ENCODE measurements at places on chromosomes 2 and 18. TPM values are rescaled to one million over a fixed set of nuclear protein-coding genes. Genes with fewer than 3 reads are reported as not detected.

ADAM17 gene
- total RNA-seq = 80.1 TPM

SERPINB4 gene
- total RNA-seq = not detected

FTCDNL1 gene
- total RNA-seq = 2.1 TPM

SLC4A5 gene
- under 0.01 TPM for total RNA-seq

MMADHC gene
- 233 TPM for total RNA-seq

CYRIA gene
- 5.2 TPM for total RNA-seq

EMILIN1 gene
- 137 TPM for total RNA-seq

RGPD5 gene
- 31.3 TPM for total RNA-seq

ZSWIM2 gene
- under 0.01 TPM for total RNA-seq

CNGA3 gene
- not detected for total RNA-seq

LBX2 gene
- 2.1 TPM for total RNA-seq

PID1 gene
- total RNA-seq = 6.9 TPM

NOL4 gene
- 0.38 TPM for total RNA-seq

TCF23 gene
- total RNA-seq = not detected

MOGAT1 gene
- total RNA-seq = not detected

COL4A4 gene
- 24.0 TPM for total RNA-seq

FAM237A gene
- not detected for total RNA-seq

ALPI gene
- total RNA-seq = not detected

CD8A gene
- total RNA-seq = not detected

AGXT gene
- not detected for total RNA-seq

MALL gene
- total RNA-seq = 6.7 TPM

MYO5B gene
- 0.28 TPM for total RNA-seq

GYPC gene
- total RNA-seq = 63.7 TPM

TFCP2L1 gene
- total RNA-seq = 0.19 TPM

RAB12 gene
- 76.4 TPM for total RNA-seq

RIT2 gene
- not detected for total RNA-seq

KRTCAP3 gene
- total RNA-seq = not detected

GRHL1 gene
- 0.28 TPM for total RNA-seq

RIOK3 gene
- 83.7 TPM for total RNA-seq

SLC16A14 gene
- 0.58 TPM for total RNA-seq

CCDC141 gene
- total RNA-seq = 0.19 TPM

HMSD gene
- total RNA-seq = under 0.01 TPM

ST8SIA3 gene
- total RNA-seq = not detected

TEX44 gene
- not detected for total RNA-seq

RAPH1 gene
- total RNA-seq = 14.2 TPM
